NCI-H460 (cell line): ENCODE measurements at places on chromosomes 1 and 21. TPM values are rescaled to one million over a fixed set of nuclear protein-coding genes. Genes with fewer than 3 reads are reported as not detected.

GRCh38 chr1:114235281-114235680 is 81.6 kb upstream of the SYT6 start:
- DNase-seq = no peak

GRCh38 chr1:23013657-23014056 is 2.0 kb downstream of the TEX46 start:
- DNase-seq = no peak

SYT11 gene
- 0.14 and 0.37 TPM in 2 replicates for total RNA-seq

GRCh38 chr1:91282695-91283420 is 121.8 kb downstream of the HFM1 start:
- peak; percentile 73 for DNase-seq

- no peak for DNase-seq
Observed at GRCh38 chr1:109535481-109535880, 4.2 kb upstream of the GPR61 start.

UQCRHL gene
- 7.5 and 7.9 TPM in 2 replicates for total RNA-seq

TNNT2 gene
- not detected in 2 replicates for total RNA-seq

DNA sequence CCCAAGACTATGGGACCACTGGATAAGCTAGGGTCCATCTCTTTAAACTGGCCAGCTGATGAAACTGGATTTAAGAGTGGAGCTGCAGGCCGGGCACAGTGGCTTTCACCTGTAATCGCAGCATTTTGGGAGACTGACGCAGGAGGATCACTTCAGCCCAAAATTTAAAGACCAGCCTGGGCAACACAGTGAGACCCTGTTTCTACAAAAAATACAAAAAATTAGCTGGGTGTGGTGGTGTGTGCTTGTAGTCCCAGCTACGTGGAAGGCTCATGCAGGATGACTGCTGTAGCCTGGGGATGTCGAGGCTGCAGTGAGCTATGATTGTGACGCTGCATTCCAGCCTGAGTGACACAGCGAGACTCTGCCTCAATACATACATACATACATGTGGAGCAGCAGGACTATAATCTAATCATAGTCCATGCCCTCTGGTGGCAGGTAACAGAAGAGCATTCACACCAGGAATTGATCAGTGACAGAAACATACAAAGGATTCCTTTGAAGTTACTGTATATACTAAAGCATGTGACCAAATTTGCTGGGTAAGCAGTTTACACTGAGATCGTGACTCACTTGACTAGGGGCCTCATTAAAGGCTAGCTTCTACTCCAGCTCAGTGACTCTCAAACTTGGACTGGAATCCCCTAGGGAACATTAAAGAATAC is 101.5 kb upstream of the SLFNL1 start:
- DNase-seq = peak; percentile 16

FCAMR gene
- total RNA-seq = not detected in 2 replicates

GRCh38 chr1:202192770-202193613 is 607 bp upstream of the LGR6 start:
- DNase-seq = peak; percentile 57

CCDC185 gene
- not detected in 2 replicates for total RNA-seq

- DNase-seq = peak; percentile 59
Observed at GRCh38 chr21:32411350-32412161, 950 bp upstream of the EVA1C start.

CAMK2N1 gene
- total RNA-seq = 2.0 and 2.2 TPM in 2 replicates

GRCh38 chr21:25441835-25442234 is 165.4 kb downstream of the MRPL39 start:
- no peak for DNase-seq

GRCh38 chr21:25637851-25638659 is 1.0 kb upstream of the JAM2 start:
- DNase-seq = no peak

- DNase-seq = no peak
Observed at GRCh38 chr1:109271458-109271857, 11.5 kb downstream of the PSRC1 start.

GRCh38 chr1:162530988-162531319 is 30.6 kb upstream of the UAP1 start:
- DNase-seq = no peak

OR6K3 gene
- total RNA-seq = not detected in 2 replicates

PTPN22 gene
- total RNA-seq = not detected in 2 replicates

GNAT2 gene
- total RNA-seq = not detected in 2 replicates

GRCh38 chr1:244371242-244372141 is 80.2 kb downstream of the ADSS2 start:
- DNase-seq = no peak

LCK gene
- total RNA-seq = not detected in 2 replicates

- no peak for DNase-seq
Observed at GRCh38 chr1:88973520-88974137, 18.8 kb downstream of the KYAT3 start.

AGO3 gene
- total RNA-seq = 7.5 and 11.9 TPM in 2 replicates

- DNase-seq = peak; percentile 44
Observed at GRCh38 chr1:55375617-55376258, 160.6 kb upstream of the USP24 start.

H6PD gene
- 12.2 and 14.0 TPM in 2 replicates for total RNA-seq

HSD3B2 gene
- total RNA-seq = not detected in 2 replicates

PDXK gene
- total RNA-seq = 38.9 and 45.7 TPM in 2 replicates

GRCh38 chr1:39174390-39175081 is 30.0 kb upstream of the MACF1 start:
- DNase-seq = no peak

- DNase-seq = no peak
Observed at GRCh38 chr21:36858320-36858957, 108.0 kb downstream of the HLCS start.

- peak; percentile 79 for DNase-seq
Observed at GRCh38 chr1:10378081-10378841, 20.6 kb upstream of the PGD start.

MMEL1 gene
- total RNA-seq = 0.25 TPM in 1 of 2 replicates, not detected in the other

ABCA4 gene
- total RNA-seq = 0.09 TPM in 1 of 2 replicates, not detected in the other

GRCh38 chr21:45537746-45538291 is 4.4 kb downstream of the SLC19A1 start:
- DNase-seq = no peak
